ENCODE measurements at places on chromosomes 11 and 22. TPM values are rescaled to one million over a fixed set of nuclear protein-coding genes. Genes with fewer than 3 reads are reported as not detected.

DNA sequence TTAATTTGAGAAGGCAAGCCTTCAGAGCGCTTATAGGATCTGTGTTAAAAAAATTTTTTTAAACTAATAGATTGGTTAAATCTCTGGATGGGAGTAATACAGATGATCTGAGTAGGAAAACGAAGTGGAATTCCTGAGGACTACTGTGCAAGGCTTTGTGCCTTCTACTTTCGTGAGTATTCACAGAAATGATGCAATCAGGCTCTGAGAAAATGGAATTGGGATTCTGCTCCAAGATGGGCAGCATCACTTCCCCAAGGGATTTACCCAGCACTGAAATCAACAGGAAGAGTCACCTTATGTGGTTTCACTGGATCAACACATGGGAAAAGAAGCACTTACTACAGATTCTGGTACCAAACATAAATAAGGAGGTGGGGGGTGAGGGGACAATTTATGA is 12.5 kb downstream of the KMT5B start:
- DNase-seq = no peak

DNA sequence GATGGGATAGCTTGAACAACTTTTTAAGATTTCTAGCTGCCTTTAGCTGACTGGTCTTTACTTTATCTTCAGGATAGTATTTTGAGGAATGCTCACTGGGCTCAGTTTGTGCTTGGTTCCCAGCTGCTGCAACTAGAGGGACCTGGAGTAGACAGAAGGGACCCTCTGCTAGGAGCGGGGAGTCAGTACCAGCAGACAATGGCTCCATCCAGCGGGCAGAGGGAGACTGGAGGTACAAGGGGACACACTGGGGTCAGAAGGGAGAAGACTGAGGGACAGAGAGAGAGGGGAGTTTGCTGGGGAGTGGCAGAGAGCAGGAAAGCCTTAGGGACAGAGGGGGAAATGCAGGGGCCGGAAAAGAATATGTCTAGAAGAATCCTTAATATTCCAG is 22.0 kb upstream of the ACER3 start:
- no peak for DNase-seq

- DNase-seq = no peak
These were observed 69.7 kb downstream of the NELL1 start for GRCh38 chr11:20739107-20739506.

The SHANK2 gene
- not detected for total RNA-seq

DNA sequence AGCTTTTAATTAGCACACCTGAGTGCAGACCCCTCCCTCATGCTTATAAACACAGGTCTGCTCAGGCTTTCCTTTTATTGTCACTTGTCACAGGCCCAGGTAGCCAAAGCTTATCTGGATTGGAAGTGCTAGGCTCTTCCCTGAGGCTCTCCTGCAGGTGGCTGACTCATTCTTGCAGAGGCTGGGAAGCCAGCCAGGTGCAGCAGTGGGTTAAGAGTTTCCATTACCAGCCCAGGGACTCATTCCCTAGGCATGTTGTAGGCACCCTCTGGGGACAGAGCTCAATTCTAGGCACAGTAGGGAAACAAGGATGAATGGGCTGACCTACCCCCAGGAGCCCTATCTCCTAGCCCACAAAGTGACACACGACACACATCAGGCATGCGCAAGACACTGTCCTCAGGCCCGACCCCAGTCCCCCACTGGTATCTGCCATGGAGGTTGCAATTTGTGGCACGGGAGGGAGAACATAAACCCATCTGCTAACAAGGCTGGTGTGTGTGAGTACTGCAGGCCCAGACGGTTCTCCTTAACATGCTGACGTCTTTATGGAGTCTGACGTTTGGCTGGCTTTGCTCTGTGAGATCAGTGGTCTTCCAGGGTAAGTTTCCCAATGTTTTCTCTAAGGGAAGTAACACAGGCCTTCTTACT is 94.2 kb downstream of the ABTB2 start:
- DNase-seq = no peak

DNA sequence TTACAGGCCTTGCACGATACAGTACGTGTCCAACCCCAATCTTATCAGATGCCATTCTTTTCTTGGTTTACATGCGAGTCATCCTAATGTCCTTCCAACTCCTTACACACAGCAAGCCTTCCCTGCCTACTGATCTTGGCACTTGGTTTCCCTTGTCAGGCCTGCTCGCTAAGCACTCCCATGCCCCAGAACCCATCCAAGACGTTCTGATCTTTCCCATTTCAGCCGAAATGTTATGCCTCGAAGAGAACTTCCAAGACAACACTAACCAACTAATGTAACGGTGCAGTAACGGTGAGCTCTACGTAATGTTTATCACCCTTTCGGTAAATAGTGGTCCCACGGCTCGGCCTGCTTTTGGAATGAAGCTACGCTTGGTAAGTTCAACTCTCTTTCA is 521 bp downstream of the PES1 start:
- DNase-seq = no peak

DNA sequence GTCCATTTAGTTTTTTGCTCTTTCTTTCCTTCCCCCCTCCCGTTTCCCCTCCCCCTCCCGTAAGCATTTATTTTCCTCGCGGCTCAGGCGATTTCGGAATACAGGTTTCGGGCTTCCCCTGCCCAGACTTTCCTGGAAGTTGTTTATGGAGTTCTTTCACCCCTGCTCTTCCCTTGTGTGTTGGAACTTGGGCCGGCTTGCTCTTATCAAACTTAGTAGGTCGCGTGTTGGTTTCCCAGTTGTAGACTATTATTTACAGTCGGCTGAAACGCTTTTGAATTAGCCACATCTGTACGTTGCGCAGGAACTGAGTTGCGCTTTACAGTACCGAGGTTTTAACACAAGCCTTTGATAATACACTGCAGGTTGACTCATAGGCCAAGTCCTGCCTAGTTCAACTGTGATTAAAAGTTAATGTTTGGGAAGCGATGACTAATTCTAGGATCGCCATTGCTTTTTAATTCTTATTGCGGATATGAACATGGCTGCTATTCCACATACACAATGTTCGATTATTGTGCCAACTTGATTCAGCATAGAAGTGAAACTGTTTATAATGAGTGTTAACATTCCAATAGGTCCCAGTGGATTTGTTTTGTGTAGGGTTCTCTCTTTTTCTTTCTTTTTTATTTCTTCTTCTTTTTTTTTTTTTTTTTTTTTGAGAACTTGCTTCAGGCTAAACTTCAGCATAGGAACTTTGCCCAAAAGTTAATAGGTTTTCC is 1.7 kb downstream of the YAP1 start:
- DNase-seq = peak; percentile 14

The MFRP gene
- not detected for total RNA-seq

The SMC1B gene
- 2.1 TPM for total RNA-seq

The PYGM gene
- total RNA-seq = 1.8 TPM

DNA sequence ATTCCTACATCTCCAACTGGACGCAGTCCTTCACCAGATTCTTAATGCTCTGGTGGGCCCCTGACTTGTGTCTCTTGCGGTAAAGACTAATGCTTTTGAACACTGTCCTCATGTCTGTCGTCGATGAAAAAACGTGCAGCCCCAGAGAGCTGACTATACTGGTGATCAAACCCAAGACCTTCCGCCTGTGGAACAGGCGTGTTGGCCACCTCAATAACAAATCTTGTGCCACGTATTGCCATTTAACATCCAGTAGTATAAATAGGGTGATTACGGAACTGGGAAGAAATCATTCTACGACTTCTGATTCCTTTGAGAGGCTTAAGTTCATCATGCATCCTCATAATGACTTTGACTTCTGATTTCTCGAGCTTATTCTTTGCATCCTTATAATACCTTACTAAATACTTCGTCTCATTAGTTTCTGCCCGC is 45.6 kb downstream of the OR4D9 start:
- DNase-seq = no peak

DNA sequence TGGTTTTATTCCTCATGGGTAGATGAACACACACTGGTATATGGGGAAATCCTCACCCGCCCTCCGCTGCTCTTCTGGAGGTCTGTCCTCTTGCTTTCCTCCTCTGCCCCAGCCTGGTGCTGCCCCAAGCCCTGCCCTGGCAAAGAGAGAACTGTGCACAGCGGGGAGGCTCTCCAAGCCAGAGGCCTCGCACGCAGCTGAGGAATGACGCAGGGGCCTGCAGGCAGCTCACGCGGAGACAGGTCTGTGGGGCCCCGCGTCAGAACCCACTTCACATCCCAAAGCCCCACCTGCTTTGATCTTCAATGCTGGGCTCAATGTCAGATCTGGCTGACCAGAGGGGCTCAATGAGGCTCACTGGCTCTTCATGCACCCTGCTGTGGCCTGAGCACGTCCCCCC is 10.0 kb downstream of the GATD1 start:
- no peak for DNase-seq

GRCh38 chr11:115924744-115925567 is 420.7 kb upstream of the CADM1 start:
- peak; percentile 37 for DNase-seq

Measured in activated naive CD8-positive, alpha-beta T cell treated with anti-CD3 and anti-CD28 coated beads for 36 hours (primary cell).